ENCODE measurements at places on chromosomes 2 and 18.

DNA sequence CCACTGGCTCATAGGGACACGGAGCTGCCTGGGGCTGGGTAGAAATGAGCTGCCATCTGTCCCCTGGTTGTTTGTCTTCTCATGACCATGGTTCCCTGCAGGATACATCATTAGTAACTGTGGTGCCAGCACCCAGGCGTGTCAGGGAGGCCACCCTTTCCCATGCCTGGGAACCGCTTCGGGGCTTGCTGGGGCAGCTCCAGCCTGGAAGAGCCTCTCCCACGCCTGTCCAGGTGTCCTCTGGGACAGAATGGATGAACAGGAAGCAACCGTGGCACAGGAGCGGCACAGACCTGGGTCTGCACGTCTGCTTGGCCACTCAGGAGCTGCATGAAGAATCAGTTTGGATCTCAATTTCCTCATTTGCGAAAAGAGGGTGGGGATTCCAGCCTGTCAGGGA, 34.8 kb downstream of the SDC1 start:
- no peak for DNase-seq

DNA sequence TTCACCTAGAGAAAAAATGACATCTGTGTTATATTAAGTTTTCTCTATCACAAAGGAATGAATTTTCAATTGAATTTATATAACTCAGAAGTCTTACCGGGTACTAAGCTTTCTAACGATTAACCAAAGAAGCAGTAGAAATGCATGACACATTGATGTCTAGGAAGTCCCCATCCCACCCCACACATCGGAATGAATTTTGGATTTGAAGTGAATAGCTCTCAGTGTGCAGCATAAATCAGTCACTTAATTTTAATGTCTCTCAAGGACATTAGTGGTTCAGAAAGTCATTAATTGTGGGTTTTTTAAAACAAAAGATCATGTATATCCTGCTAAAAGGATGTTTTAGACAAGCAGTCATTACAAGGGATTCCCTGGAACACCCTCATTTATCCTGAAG, 141.4 kb upstream of the PIEZO2 start:
- DNase-seq: no peak

GRCh38 chr18:40464032-40464431, 1491.0 kb upstream of the PIK3C3 start:
- DNase-seq: no peak

GRCh38 chr2:12071318-12071717, 324.9 kb downstream of the LPIN1 start:
- DNase-seq: no peak

- DNase-seq: no peak
Measured at GRCh38 chr2:239386001-239386670, 14.7 kb downstream of the HDAC4 start.

- no peak for DNase-seq
Measured at GRCh38 chr2:207869784-207870778, 100.4 kb upstream of the FZD5 start.

- DNase-seq: no peak
Measured at GRCh38 chr18:9961041-9961440, 47.2 kb downstream of the VAPA start.

DNA sequence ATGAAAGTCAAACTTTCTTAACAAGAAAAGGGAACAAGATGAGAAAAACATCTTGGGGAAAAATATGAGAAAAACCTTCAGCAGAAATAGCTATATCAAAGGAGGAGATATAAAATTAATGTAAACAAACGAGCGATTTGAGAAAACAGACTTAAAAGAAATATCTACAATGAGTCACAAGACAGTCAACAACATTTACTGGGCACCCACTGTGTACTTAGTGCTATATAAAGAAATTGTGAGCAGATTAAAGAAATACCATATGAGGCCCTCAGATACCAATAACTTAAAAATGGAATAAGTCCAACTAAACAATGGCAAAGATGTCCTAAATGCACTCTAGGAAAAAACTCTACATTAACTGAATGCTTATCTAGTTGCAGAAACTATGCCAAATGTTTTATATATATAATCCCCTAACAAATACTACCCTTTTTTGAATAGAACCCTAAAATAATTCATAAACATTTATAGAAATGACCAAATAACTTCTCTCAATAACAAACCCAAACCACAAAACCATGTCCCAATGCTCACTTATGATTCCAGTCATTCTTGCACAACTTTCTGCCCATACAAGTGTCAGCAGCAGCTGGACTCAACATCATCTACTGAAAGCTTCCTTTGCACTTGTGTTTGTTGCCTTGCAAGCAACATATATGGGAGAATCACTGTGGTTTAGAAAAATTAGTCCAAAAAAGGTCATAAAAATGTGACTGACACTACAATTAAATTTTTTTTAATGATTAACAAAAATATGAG, 83.5 kb downstream of the COBLL1 start:
- no peak for DNase-seq

GRCh38 chr2:208037564-208038487, 12.5 kb upstream of the PLEKHM3 start:
- DNase-seq: no peak

- DNase-seq: no peak
Measured at GRCh38 chr2:173171321-173171720, 95.7 kb downstream of the MAP3K20 start.

GRCh38 chr2:205759257-205759656, 77.0 kb downstream of the NRP2 start:
- DNase-seq: no peak

DNA sequence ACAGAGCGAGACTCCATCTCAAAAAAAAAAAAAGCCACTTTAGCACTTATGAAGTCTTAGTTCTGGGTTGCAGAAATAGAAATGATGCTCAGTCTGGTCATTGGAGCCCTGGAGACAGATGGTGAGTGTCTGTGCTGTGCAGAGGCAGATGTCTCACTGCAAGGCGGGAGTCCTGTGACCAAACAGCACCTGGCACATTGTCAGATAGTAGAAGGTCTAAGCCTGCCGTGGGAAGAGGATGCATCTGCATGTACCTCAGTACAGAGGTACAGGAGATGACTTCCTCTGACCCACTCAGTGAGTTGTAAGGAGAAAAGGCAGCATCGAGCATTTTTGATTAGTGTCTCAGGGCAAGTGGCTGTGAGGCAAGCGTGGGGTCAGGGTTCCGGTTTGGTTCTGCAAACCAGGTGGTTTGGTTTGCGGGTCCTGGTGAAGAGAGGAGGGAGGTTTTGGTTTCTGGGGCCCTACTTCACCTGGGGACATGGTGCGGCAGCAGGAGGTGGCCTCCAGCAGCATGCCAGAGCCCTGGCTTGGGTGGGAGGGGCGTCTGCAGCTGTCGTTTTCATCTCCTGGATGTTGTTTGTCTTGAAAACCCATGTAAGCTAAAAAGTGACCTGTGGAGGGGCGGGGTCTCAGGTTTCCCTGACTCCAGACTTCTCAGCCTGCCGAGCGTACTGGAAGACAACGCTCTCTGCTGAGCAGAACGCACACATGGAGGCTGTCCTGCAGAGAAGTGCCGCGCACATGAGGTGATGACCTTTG, 3.8 kb downstream of the RBFA start:
- no peak for DNase-seq

GRCh38 chr18:58884680-58885079, 20.0 kb downstream of the ZNF532 start:
- no peak for DNase-seq

DNA sequence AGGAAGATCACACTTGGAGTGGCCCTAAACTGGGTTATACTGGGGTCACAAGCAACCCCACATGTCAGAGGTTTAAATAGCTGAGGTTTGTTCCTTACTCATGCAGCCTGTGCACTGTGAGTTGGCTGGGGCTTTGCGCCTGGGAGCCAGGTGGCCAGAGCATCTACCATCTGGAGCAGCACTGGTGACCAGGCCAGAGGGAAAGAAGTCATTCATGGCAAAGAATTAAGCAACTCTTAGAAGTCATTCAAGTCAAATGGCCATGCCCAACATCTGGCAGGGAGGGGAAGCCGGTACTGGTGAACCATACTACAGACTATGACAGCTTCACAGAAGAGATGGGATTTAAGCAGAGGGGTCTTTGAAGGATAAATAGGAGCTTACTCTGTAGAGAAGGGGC, 90.7 kb downstream of the POLR1A start:
- no peak for DNase-seq

DNA sequence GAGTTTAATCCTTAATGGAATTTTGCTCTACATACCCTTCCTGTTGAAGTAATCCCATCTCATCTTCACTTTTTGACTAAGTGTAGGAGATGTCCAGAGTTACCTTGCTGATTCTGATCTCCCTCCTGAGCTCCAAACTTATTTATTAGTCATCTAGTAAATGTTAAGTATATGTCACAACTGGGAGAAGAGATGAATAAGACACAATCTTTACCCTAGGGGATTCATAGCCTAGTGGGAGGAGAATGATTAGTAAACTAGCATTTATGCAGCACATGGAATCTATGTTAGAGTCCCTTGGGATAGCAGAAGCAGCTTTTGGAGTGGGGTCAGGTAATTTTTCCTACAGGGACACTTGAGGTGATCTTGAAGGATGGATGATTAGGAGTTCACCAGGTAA, 20.7 kb downstream of the ACVR2A start:
- DNase-seq: no peak
